ENCODE measurements at places on chromosomes 5 and 9.

DNA sequence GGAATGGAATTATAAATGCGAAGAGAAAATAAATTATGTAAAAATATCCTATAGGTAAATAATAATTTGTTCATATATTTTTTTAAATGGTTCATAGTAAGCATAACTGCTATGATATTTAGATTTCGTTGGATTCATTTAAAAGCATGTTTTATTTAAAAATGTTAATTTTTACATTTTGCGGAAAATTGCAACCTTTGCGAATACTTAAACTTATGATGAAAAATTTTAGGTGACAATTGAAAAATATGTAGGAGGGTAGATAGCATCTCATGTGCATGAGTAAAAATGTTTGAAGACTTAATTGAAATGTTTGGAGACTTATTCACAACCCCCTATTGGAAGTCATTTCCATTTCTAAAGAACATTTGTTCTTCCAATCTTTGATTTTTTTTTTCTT lies 4.1 kb upstream of the FEM1C start:
- DNase-seq: no peak

DNA sequence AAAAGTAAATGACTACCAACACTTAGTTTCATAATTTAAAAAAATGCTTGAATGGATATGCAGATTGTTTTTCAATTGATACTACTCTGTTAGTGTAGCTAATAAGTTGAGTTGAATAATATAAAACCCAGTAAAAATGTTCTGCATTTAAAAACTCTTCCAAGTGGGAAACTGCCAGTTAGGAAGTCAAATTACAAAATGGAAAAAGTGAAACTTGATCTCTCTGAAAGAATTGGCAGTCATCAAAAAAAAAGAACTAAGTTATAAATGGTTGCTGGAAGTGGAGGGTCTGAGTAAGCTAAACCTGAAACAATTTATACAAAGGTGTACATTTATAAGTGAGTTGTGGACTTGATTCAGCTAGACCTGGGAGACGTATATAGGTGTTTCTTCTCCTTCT lies 52.4 kb downstream of the VCAN start:
- DNase-seq: peak; percentile 23

GRCh38 chr9:120902569-120903535 lies 23.7 kb downstream of the TRAF1 start:
- DNase-seq: no peak

- no peak for DNase-seq
Observed at GRCh38 chr9:110258690-110259091, 2.4 kb upstream of the TXN start.

- DNase-seq: no peak
Observed at GRCh38 chr5:6401410-6401809, 23.1 kb upstream of the MED10 start.
